Right kidney (tissue), 9 donors: ENCODE measurements at places on chromosomes 12 and 14.
A peak's percentile ranks its signal among the peaks of the same experiment; 100 is the strongest.

DNA sequence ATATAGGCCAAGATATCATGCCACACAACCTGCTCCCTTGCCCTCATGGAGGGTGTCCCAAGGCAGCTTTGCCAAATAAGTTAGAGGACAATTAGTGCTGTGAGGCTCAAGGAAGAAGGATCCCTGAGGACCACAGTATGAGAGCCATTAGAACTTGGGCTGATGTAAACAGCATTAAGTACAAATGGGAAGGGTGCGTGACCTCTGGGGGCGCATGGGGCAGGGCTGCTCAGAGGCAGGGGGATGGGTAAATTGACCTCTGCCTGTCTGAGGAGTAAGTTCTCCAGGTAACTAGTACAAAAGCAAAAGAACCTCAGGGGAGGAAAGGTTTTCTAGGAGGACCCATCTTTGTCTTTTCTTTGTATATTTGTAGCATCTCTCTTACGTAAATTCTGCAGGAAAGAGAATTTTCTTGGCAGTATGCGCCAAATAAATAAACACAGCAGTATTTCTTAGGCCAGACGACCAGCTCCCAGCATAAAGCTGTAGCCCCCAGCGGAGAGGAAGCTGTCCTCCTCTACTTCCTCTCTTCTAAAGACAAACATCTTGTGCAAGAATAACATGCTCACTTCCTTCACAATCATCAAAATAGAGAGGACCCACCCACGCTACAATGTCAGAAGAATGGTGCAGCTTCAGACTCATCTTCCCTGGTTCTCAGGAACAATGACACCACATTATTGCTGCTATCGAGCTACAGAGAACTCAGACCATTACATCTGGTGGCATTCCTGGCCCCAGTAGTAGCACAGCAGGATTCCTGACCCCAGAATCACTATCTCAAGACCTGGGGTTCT, 16.4 kb upstream of the VWF start:
- DNase-seq = no peak

DNA sequence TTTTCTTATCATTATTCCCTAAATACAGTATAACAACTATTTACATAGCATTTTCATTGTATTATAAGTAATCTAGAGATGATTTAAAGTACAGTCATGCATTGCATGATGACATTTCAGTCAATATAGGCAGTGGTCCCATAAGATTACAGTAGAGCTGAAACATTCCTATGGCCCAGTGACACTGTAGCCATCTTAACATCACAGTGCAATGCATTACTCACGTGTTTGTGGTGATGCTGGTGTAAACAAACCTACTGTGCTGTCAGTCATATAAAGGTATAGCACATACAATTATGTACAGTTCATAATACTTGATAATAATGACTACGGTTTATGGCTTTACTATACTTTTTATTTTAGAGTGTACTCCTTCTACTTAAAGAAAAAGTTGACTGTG, 13.3 kb downstream of the LLPH start:
- DNase-seq = no peak

GRCh38 chr12:67624355-67624754, 24.2 kb upstream of the DYRK2 start:
- DNase-seq = no peak

DNA sequence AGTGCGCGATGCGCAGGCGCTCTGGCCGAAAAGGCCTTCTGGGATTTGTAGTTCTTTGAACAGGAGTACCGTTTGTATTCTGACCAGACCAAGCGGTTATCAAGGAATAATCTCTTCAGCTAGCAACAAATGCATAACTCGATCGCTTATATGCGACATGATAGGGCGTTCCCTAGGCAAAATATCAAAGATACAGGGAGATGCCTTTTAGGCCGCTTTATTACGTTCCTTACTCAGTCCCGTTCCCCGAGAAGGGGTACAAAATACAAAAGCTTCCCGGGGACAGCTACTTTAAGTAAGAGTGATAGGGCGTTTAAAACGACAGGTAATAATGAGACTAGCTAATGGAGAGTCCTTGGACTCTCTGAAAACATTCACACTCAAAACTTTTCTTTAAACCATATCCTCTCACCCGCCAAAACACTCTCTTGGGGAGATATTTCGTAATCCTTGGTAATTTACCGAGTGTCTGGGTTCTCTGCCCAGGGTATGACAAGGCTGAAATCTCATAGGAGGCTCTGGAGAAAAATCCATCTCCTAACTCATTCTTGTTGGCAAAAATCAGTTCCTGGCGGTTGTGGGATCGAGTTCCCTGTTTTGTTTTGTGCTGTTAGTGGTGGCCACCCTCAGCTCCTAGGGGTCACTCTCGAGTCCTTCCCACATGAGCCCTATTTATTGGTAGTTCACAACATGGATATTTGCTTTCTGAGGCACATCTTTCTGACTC, 412 bp upstream of the SNW1 start:
- DNase-seq = no peak

GRCh38 chr12:3230758-3231375, 153.7 kb downstream of the TSPAN9 start:
- no peak for DNase-seq

GRCh38 chr14:29851397-29851796, 76.2 kb downstream of the PRKD1 start:
- no peak for DNase-seq

GRCh38 chr12:10842862-10843261, 6.4 kb downstream of the PRR4 start:
- no peak for DNase-seq

DNA sequence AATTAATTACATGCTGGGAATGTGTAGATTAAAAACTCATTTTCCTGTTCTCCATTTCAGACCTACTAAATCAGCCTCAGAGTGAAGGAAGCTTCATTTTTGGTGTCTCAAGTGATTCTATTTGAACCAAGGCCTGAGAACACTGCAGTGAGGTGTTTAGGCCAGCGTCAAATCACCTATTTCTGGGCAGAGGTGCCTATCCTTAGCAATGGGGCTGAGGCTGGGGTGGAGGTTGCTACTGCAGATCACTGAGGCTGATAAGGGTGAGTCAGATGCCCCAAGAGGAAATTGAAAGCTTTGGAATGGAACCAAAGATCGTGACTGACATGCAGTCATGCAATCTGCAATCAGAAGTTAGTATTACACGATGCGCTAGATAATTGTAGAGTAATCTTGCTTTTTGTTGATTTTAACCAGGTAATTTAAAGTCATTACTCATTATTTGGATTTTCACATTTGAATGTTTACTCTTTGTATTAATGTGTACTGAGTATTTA, 4.4 kb downstream of the TXNRD1 start:
- DNase-seq = peak; percentile 5

DNA sequence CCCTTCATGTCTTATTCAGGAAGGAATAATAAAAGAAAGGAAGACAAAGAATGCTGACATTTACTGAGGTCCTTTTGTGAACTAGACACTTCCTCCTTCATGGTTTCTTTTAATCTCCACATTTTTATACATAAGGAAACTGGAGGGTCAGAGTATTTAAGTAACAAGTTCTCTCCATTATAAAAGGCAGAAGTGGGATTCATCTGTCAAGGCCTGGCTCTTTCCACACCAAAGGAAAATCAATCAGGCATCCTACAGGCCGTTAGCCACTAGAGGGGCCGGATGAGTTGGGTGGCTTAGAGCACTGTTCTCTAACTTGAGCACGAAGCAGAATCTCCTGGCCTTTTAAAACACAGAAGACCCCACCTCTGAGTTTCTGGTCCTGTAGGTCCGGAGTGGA, 36.8 kb upstream of the NINJ2 start:
- no peak for DNase-seq

DNA sequence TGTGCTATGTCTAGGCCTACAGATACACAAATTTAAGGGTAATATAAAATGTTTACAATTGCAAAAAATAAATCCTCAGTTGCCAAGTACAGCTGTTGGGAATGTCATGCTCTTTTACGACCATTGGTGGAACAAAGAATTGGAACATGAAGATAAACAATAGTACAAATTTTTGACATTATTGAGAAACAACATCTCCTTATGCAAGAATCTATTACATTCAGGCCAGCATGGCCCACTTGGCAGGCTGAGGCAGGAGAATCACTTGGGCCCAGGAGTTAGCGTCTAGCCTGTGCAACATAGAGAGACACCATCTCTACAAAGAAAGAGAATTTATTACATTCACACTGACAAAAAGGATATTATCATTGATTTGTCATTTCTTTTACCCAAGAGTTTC, 135.9 kb upstream of the NTF3 start:
- DNase-seq = no peak

- DNase-seq = no peak
These were observed 271.6 kb upstream of the ATP2B1 start for GRCh38 chr12:89980236-89980635.

DNA sequence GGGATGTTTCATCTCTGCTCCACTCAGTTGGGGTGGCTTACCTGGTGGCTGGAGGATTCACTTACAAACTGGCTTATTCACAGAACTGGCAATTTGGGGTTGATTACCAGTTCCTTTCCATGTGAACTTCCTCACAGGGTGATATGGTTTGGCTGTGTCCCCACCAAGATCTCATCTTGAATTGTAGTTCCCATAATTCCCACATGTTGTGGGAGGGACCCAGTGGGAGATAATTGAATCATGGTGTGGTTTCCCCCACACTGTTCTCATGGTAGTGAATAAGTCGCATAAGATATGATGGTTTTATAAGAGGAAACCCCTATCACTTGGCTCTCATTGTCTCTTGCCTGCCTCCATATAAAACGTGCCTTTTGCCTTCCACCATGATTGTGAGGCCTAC, 26.9 kb upstream of the IGF1 start:
- no peak for DNase-seq

- peak; percentile 57 for DNase-seq
These were observed 87.7 kb downstream of the GPR135 start for GRCh38 chr14:59377491-59377890.

DNA sequence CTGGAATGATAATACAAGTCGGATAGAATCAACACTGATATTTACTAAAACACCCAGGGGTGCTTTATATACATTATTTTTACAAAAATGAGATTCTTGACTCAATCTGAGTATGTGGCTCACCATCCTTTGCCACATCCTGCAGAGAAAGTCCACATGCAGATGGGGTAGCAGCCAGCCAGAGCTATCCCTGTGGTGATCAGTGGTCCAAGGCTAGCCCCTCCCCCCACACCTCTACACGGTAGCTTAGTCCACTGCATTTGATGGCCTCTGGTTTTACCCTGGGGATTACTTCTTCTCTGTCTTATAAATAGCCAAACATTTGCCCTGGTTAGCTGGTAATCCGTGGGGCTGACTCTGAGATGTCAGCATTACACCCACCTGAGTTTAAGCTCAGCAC, 28.1 kb upstream of the TTC7B start:
- DNase-seq = no peak

GRCh38 chr14:96630281-96630680, 128.1 kb downstream of the PAPOLA start:
- no peak for DNase-seq

DNA sequence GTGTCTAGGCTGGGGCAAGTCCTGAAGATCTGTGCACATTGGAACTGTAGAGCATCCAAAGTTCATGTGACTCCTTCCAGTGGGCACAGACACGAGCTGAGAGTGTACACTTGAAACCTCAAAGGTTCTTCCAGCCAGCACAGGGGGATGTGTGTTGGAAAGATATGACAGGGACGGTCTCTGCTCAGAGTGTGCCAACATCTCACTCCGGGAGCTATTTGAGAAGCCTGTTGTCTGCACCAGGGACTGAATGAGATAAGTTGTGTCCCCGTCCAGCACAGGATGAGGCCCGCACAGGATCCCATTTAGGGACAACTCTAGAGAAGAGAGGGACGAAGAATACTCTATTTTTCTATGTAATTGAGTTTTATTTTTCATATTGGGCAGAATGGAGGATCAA, 136.3 kb downstream of the SNAPC1 start:
- DNase-seq = no peak

DNA sequence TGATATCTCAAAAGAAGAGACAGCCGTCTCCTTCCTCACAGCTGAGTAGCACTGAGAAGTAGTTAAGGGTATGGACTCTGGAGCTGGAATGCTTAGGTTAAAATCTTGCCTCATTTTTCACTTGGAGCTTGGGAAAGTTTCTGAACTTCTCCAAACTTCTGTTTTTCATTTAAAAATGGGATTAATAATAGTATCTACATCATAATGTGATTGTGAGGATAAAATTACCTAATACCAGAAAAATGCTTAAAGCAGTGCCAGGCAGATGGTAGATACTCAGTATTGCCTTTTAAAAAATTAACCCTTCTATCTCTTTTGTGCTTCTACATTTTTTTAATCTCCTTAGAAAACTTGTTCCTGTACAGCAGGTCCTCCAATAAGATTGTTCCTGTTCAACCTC, 63.1 kb downstream of the A2M start:
- no peak for DNase-seq

- no peak for DNase-seq
These were observed 33.4 kb downstream of the KITLG start for GRCh38 chr12:88546853-88547252.

DNA sequence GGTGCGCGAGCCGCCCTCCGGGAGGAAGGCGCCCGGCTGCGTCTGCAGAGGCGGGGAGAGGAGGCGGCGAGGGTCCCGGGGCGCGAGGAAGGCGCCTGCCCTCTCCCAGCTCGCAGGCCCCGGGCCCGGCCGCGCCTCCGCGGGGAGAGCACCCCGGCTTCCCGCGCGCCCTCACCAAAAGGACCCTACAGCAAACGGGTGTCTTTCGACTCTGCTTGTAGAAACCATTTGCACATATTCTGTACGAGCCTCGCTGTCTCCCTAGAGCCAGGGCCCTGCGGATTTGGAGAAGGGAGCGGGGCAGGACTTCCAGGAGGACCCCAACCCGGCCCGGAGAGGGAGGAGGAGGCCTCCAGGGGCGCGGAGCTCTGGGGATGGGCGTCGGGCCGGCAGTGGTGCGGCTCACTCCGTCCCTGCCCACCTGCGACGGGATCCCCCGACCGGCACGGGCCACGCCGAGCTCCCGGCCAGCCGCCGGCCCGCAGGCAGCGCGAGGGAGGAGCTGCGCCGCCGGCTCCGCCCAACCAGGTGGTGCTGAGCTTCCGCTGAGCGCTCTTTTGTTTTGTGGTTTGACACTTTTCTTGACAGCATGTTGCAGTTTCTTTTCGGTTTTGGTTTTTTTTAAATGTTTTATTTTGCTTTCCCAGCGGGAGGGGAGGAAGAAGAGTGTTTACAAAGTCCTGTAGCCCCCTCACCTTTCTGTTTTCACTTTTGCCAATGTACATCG, 103.3 kb upstream of the FKBP4 start:
- DNase-seq = peak; percentile 88

- DNase-seq = no peak
These were observed 70.8 kb downstream of the POLR3B start for GRCh38 chr12:106428384-106428783.

GRCh38 chr14:99688629-99689028, 4.5 kb downstream of the CYP46A1 start:
- DNase-seq = no peak

GRCh38 chr12:61554268-61555008, 705.8 kb upstream of the USP15 start:
- no peak for DNase-seq

DNA sequence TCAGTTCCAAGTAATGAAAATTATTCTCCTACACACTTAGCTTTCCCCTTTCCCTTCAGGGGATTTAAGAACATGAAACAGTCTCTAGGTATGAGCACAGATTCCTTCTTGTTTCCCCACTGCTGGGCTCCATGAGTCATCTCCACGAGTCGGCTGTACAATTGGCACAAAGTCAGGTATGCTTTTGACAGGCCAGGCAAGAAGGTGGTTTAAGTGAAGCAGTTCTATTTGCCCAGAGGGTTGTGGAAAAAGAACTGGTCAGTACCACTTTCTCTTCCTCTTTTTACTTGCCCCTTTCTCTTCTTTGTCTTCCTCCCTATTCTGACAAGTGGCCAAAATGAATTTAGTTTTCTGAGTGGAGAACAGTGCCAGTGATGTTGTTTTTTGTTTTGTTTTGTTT, 16.3 kb downstream of the DYNC1H1 start:
- no peak for DNase-seq

GRCh38 chr12:101877806-101878242, 444 bp downstream of the DRAM1 start:
- peak; percentile 80 for DNase-seq
